ENCODE measurements at places on chromosomes 5 and 9.
A peak's percentile ranks its signal among the peaks of the same experiment; 100 is the strongest.

GRCh38 chr5:12910641-12911040 is 1006.4 kb upstream of the CTNND2 start:
- no peak for DNase-seq

- no peak for DNase-seq
These were observed 187.4 kb downstream of the MAN2A1 start for GRCh38 chr5:109876941-109877669.

DNA sequence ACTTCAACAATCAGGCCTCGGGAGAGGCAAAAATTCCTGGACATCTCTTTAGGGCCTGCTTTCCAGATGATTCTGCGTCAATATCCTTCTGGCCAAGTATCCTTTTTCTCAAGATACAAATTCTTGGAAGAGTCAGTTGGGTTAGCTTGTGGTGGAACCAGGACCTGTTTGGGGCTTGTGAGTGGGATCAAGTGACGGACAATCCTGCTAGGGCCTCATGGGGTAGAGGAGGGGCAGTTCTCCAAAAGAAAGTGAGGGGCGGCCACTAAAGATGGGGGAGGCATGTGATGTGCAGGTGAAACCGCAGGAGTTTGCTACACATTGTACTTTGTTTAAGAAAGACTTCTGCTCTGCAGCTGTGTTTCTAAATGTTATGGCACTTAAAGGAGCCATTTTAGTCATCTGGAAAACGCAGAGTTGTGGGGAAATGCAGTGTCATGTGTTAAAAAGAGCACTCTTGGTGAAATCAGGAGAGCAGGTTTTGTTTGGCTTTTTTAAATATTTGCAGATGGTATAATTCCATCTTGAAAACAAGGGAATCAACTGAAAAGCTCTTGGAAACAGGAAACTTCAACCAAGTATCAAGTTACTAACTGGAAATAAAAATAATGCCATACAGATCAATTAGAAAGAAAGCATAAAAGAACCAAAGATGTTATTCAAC is 27.4 kb upstream of the GSN start:
- DNase-seq: no peak

DNA sequence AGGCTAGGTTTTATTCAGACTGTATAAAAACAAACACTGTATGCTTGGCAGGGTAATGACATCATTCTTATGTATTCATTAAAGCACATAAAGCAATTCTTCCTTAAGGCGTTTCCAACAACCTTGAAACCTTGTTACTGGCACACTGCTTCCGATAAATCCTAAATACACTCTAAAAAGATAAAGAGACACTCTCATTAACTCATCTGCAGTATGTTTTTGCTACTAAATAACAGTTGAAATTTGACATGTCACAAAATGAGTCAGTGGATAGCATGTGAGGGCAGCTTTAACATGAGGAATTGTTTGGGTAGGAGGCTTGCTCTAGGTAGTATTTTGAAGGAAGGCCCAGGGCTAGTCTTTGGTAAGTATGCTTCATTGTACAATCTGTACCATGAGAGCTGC is 13.7 kb downstream of the YIPF5 start:
- DNase-seq: no peak

DNA sequence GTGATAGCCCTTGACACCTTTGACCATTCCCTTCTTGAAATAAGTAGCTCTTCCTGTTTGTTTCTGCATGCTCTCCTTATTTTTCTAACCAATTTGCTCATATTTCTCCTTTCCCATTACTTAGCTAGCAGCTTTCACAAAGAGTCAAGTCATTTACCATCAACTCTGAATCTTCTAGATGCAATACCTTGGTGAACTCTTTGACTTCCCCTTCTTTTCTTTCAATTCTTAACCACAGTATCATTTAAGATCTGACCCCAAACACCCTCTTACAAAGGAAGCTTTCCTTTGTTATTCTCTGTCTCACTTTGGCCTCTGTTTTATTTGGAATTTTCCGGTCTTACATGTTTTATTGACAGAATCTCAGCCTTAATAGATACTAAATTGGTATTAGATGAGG is 14.0 kb downstream of the NFX1 start:
- no peak for DNase-seq

GRCh38 chr5:60649288-60649917 is 50.6 kb downstream of the DEPDC1B start:
- no peak for DNase-seq

- no peak for DNase-seq
These were observed 3.8 kb downstream of the ARSI start for GRCh38 chr5:150298701-150299451.

- peak; percentile 23 for DNase-seq
These were observed 64.0 kb downstream of the POU5F2 start for GRCh38 chr5:93677359-93677891.

GRCh38 chr5:36723912-36724311 is 117.5 kb downstream of the SLC1A3 start:
- DNase-seq: no peak

GRCh38 chr9:133943781-133944745 is 48.1 kb downstream of the VAV2 start:
- DNase-seq: no peak

DNA sequence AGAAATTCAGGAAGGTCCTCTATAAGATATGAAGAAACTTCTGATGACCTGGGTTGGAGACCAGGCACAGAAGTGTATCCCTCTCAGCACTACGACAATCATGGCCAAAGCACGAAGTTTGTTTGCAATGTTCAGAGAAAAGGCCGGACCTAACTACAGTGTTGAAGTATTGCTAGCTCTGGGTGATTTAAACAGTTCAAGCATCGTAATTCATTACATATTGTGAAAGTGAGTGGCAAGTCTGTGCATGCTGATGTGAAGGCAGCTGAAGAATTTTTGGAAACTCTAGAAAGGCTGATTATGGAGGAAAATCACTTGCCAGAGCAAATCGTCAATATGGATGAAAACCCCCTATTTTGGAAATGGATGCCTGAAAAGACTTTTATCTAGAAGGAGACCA is 67.2 kb upstream of the PANK3 start:
- DNase-seq: no peak

GRCh38 chr9:27653246-27653645 is 80.0 kb upstream of the C9orf72 start:
- DNase-seq: no peak

DNA sequence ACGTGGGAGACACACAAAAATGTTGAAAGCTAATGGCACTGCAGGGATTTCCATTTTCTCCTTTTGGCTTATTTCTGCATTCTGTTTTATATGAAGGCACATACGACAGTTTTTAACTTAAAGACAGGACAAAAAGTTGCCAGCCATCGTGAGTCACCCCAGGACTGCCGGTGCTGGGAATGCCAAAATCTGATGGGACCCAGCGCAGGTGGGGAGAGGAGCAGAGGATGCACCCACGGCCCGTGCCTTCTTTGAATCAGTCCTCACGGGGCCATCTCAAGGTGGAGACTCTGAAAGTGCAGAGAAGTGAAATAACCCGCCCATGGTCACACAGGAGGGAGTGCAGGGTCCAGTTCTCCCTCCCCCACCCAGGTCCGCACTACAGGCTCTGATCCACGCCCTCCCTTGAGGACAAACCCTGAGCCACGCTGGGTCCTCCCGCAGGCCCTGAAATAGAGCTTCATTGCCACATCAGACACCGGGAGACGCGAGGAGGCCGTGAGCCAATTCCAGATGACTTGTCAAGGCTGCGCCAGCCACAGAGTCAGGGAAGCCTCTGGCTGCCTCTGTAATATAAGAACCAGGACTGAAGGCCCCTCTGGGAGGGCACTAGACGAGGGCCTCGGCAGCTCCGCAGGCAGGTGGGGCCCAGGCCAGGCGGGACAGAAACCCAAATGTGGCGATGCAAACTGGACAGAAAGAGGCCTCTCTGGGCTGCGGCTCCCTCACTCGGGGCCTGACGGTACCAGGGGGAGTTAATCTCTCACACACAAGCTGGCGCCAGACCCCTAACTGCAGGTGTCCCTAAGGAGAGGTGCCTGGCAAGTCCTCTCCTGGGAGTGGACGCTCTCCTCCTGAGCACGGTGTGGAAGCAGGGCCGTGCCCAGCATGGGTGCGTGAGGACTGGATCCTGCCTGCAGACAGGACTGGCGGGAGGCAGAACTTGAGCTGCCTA is 22.9 kb downstream of the ADAMTS2 start:
- no peak for DNase-seq

DNA sequence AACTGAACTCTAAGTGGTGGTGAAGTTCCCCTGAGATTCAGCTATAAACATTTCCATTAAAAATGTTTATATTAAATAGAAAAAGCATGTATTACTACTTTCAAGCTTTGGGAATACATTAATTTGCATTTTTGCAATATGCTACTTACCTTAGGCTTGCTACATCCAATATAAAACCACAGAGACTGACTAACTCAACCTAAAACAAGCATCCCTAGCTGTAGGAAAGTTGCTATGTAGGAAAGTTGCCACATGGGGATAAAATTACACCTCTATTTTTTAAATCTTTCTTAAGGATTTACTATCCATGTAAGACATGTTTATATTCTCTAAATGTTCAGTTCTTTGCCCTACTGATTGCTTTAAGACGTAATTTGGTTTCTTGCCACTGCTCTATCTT is 12.8 kb downstream of the SCAMP1 start:
- no peak for DNase-seq

GRCh38 chr5:45093377-45093776 is 284.6 kb downstream of the MRPS30 start:
- DNase-seq: no peak

DNA sequence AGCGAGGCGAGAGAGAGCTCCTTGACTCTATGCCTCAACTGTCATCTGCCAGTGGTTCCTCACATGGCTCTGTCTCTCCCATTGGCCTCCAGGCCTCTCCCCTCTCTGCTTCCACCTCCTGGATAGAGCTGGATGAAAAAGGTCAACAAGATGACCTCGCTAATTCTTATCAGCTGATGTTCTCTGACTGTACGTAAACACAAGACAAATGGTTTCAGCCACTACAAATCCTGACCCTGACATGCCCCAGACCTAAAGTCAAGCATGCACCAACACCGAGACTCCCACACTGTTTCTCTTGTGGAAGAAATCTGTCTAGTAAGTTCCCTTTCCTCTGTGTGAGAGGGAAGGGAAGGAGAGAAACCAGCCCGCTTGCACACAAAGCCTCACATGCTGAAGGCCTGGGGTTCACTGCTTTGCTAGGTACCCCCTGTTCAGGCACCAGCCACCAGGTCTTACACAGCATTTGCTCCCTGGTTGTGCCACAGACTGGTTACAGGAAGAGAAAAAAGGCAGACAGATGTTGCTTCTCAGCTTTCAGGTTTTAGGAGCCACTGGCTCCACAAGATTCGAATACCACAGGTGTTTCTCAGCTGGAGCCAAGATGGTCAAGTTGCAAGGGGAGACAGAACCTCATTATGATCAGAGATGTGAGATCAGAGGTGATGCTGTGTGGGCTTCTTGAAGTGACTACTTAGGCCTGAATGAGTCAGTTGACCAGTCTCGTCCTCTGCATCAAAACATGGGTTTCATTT is 592.5 kb downstream of the CCDC171 start:
- DNase-seq: no peak

DNA sequence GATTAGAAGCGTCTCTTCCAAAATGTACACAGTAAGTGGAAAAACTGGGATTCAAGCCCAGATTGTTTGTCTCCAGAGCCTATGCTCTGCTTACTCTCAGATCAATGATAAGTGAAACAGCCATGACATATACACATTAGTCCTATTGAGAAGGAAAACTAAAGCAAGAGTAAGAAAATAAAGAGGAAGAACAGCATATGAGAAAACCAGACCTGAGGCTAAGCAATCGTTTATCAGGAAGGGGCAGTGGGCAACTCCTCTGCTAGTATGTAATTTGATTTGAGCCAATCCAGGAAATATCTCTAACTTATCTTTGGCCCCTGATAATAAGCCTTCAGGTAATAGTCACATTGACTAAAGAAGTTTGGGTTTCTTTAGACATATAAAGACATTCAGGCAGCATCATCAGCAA is 789.9 kb upstream of the C9orf72 start:
- no peak for DNase-seq

GRCh38 chr5:134090522-134090921 is 24.0 kb upstream of the TCF7 start:
- DNase-seq: no peak

- DNase-seq: no peak
These were observed 198.8 kb downstream of the NR3C1 start for GRCh38 chr5:143204474-143205246.

GRCh38 chr5:113381791-113382190 is 53.0 kb downstream of the TSSK1B start:
- DNase-seq: no peak

- DNase-seq: peak; percentile 78
These were observed 743 bp downstream of the NR3C1 start for GRCh38 chr5:143402553-143403333.

- DNase-seq: no peak
These were observed 24.1 kb downstream of the GOLGA2 start for GRCh38 chr9:128251732-128252100.

- no peak for DNase-seq
These were observed 204.1 kb downstream of the SEC61B start for GRCh38 chr9:99425923-99426842.

- no peak for DNase-seq
These were observed 366.0 kb upstream of the TRPC7 start for GRCh38 chr5:136731241-136731900.

DNA sequence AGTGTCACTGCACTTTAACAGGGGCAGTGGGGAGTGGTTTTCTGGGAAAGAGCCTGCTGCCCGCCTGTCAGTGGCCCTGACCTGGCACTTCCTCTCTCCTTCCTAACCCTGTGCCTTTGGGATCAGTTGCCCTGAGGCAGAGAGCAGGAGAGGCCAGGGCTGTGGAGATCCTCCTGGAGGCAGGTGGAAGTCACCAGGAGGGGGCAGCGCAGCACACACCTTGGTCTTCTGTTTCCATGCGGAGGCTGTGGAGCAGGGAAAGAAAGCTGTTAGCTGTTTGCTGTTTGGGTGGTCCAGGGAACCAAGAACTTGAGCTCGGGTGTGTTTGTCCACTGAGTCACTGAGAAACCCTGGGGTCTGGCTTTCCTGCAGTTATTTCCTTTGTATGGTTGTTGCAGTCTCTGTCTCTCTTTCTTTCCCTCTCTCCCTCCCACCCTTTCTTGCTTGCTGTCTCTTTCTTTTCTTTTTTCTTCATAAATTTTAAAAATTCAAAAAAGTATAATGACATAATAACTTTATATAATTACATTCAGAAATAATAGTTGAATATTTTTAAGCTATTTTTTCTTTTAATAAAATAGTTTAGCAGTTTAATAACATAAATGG is 28.1 kb downstream of the NTRK2 start:
- DNase-seq: peak; percentile 63

GRCh38 chr5:173704615-173705511 is 88.4 kb upstream of the BOD1 start:
- no peak for DNase-seq

GRCh38 chr5:133658327-133658726 is 46.0 kb upstream of the FSTL4 start:
- DNase-seq: no peak

GRCh38 chr9:116039893-116040292 is 113.7 kb upstream of the PAPPA start:
- DNase-seq: no peak

- DNase-seq: no peak
These were observed 20.7 kb upstream of the TRMT10B start for GRCh38 chr9:37732952-37733351.

- no peak for DNase-seq
These were observed 39.6 kb upstream of the TRIM36 start for GRCh38 chr5:115209279-115209678.

GRCh38 chr9:92729735-92730155 is 34.9 kb downstream of the BICD2 start:
- DNase-seq: no peak

GRCh38 chr5:96896806-96897205 is 20.5 kb downstream of the ERAP2 start:
- no peak for DNase-seq

- DNase-seq: no peak
These were observed 202.8 kb downstream of the DMRTA1 start for GRCh38 chr9:22649384-22649783.

GRCh38 chr5:120813551-120813950 is 349.5 kb downstream of the PRR16 start:
- no peak for DNase-seq
